Brain pericyte (primary cell): ENCODE measurements at places on chromosomes 2 and 18.

GRCh38 chr2:55620123-55620779, 2.8 kb upstream of the PPP4R3B start:
- DNase-seq, result no peak

- DNase-seq, result no peak
These were observed 178.0 kb upstream of the SLC8A1 start for GRCh38 chr2:40629768-40630434.

- DNase-seq, result no peak
These were observed 233.5 kb downstream of the TGIF1 start for GRCh38 chr18:3683483-3683882.

DNA sequence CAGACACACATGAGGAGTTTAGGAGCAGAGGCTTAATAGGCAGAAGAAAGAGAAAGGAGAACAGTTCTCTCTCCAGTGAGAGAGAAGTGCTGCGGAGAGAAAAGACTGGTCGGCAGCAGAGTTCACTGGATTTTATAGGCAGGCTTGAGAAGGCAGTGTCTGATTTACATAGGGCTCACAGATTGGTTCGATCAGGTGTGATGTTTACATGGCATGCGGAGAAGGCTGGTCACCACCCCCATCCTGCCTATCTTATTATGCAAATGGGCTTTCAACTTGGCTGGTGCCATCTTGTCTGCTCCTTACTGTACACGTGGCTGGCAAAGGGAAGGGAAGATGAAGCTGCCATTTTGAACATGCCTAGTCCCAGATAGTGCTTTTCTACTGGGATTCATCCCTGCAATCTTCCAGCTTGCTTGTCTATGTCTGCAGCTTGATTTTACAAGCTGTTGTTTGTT, 113.4 kb downstream of the AP1S3 start:
- DNase-seq, result no peak

- DNase-seq, result no peak
These were observed 327.1 kb downstream of the ETAA1 start for GRCh38 chr2:67724261-67724660.

- no peak for DNase-seq
These were observed 230.0 kb upstream of the EPHA4 start for GRCh38 chr2:221802089-221802488.

DNA sequence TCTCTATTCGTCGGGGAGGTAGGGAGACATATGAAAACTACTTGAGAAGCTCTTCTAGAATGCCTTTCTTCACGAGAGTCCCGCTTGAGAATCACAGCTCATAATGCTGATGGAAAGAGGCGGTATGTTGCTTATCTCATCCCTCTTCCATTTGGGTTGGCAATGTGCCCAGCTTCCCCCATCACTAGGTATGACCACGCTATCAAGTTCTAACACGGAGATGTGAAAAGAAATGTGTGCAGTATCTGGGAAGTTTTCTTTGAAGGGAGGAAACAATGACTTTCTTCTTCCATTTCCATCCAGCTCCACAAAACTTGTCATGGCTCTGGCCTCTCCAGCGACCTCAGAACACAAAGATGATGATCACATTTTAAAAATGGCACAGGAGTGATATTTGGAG, 742.4 kb downstream of the DCDC2C start:
- no peak for DNase-seq

DNA sequence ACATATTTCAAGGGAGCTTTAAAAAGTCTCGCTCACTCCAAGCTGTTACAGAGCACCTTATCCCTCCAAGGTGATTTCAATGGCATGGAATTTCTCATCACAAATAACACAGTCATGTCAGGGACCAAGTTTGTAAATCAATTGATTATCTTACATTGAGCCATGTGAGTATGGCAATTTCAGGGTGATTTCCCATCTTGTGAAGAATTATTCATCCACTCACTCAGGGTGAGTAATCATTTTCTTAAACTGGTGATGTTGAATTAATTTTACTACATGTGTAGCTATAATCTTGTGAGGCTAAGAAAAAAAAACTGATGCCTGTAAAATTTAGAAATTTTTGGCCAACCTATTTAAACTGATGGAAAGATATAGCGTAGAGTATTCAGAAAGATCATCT, 3.3 kb upstream of the ABCA12 start:
- DNase-seq, result no peak

DNA sequence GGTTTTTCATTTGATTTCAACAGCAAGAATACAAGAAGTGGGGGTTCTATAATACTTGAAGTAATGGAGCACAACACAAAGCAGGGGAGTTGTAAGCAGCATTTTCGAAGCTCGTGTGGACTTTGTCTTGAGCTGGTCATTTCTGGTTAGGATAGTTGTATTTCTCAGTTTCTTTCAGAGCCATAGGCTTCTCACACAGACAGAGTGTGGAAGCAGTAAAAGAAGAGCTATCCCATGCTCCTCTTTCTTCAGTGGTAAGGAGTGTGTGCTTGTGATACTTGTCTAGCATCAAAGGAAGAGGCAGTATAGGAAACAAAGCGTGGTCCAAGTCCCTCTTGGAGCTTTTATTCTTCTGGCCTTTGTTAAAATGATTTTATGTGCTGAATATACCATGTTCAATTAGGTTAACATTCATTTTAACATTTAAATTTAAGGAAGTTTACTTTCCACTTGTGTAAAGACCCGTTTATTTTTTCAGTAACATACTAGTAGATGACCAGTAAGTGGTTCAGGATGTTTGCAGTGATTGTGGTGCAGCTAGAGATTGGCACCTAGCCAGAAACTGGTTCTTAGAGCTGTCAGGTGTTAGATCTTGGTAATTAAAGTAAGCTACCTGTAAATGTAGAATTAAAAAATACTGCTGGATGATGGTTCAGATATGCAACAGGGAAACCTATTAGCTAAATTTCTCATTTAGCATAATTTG, 14.6 kb downstream of the CCNYL1 start:
- no peak for DNase-seq

GRCh38 chr2:69170661-69171060, 157.7 kb downstream of the ANTXR1 start:
- DNase-seq, result no peak

GRCh38 chr2:128271597-128271910, 47.1 kb downstream of the HS6ST1 start:
- DNase-seq, result no peak

DNA sequence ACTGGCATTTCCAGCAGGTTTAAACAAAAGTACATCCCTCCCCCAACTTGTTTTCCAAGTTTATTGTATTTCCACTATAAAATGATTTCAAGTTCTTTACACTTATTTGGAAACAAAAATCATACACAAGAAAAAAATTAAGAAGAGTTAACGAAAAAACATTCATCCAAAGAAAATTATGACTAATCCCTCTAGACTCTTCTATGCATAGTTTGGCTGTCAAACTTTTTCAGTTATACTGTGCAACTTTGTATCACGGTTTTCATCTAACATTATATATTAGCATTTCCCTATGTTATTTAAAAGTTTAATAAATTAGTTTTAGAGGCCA, 627 bp downstream of the WDCP start:
- DNase-seq, result no peak

GRCh38 chr2:134491022-134491421, 227.8 kb downstream of the TMEM163 start:
- no peak for DNase-seq

- no peak for DNase-seq
These were observed 698.2 kb downstream of the TRIB2 start for GRCh38 chr2:13414897-13415296.

DNA sequence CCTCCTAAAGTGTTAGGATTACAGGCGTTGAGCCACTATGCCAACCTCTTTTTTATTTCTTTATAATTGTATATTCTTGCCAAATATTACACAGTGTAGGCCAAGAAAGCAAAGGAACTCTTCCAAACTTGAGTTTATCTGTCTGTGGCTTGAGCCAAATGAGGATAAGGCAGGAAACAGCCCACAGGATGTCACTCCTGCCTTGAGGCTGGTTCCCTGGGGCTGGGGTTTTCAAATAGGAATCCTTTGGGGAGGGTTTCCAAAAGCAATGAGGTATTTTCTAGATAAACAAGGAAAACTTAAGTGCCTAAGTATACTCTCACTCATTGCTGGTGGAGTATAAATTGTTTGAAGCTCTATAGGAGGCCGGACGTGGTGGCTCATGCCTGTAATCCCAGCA, 56.4 kb downstream of the ADCY3 start:
- no peak for DNase-seq

DNA sequence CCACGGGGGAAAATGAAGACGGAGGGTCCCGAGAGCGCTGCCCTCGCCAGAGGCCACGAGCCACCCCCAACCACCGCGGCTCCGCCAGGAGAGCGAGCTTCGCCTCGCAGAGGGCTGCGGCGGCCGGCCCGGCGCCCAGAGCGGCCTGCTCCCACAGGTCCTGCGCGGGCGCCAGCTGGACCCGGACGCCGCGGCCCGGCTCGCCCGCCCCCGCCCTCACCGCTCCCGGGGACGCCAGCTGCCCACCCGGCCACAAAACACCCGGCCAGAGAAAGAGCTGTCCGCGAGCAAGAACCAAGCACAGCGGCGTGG, 709 bp downstream of the PTPN2 start:
- no peak for DNase-seq

GRCh38 chr2:200189964-200190363, 116.5 kb upstream of the SPATS2L start:
- no peak for DNase-seq

DNA sequence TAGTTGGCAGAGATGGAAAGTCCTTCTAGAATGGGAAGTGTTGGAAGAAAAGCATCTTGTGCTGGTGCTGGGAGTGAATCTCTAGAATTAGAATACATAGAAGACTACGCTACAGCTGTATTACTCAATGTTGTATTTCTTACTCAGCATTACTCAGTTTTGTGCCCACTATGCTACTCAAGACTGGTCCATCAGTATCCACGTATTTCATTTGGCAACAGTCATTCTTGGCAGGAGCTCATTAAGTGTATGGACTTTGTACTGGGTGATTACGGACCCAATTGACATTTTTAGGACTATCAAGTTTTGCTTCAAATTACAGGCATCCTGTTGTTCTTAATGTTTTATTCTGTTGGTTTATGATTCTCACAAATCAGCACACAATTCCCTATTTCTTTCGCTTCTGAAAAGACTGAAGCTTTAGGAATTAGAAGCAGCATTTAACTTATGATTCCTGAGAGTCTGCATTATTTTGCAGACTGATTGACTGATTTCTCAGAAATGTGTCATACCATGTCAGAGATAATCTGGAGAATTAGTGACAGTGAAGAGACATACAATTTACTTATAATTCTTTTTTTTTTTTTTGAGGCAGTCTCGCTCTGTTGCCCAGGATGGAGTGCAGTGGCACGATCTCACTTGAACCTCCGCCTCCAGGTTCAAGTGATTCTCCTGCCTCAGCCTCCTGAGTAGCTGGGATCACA, 136.9 kb downstream of the MYO3B start:
- DNase-seq, result no peak

DNA sequence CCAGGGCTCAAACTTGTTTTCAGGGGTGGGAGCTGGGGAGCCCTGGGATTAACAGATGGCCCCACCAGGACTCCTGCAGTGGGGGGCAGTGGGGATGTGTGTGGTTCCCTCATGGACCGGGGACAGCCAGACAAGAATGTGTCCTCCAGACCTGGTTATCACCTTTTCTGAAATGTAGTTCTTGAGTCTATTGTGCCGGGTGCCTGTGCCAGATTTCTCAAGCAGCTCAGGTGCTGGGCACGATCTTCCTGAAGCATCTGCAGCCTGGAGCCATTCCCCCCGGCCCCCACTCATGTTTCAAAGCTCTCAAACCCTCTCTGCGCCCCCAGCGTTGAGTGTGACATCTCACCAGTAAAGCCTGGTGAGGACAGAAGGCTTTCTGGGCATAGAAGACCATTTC, 48.4 kb upstream of the HAAO start:
- no peak for DNase-seq

- DNase-seq, result no peak
These were observed 290.8 kb downstream of the SLC4A3 start for GRCh38 chr2:219918254-219918653.

DNA sequence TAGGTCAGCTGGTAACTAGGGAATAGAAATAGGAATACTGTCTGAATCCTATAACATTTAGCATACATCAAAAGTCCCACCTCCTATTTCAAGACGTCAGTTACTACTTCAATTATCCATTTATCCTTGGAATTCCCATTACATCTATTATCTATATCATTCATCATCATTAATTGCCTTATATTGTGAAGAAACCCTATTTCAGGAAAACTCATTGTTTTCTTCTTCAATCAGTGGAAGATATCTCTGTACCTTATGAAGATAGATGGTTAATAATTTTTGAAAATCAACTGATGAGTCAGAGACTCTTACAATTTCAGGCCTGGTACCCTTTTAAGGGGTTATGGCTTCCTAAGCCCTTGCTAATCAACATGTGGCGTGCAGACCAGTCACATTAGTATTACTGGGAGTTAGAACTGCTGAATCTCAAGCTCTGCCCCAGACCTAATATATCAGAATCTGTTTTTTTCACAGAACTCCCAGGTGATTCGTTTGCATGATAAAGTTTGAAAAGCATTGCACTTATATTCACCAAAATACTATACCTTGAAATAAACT, 69.3 kb upstream of the PGAP1 start:
- no peak for DNase-seq

DNA sequence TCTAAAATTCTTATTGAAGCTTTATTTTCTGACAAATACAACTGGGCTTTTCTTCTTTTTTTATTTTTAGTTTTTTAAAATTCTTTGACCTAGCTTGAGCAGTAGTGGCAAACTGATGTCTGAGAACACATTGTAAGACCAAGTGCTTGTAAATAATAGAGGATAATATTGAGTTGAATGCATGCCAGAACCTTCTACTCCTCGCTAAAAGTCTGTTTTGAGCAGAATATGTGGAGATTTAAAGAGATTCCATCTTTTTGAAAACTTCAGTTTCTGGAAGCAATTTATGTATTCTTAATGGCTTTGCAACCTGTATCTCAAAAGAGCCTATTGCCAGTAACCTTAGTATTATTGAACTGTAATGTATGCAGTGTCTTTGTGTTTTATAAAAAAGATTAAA, 148.3 kb downstream of the KCNJ3 start:
- no peak for DNase-seq

- DNase-seq, result no peak
These were observed 487.9 kb upstream of the ID2 start for GRCh38 chr2:8193686-8194615.

- DNase-seq, result no peak
These were observed 338.3 kb downstream of the CYRIA start for GRCh38 chr2:16327326-16327725.

- DNase-seq, result no peak
These were observed at the start of gene PTPRM for GRCh38 chr18:7566567-7567473. Gene PTPRM (plus strand): TSS chr18:7567316. CDS start chr18:7567819, 503 bp downstream.

DNA sequence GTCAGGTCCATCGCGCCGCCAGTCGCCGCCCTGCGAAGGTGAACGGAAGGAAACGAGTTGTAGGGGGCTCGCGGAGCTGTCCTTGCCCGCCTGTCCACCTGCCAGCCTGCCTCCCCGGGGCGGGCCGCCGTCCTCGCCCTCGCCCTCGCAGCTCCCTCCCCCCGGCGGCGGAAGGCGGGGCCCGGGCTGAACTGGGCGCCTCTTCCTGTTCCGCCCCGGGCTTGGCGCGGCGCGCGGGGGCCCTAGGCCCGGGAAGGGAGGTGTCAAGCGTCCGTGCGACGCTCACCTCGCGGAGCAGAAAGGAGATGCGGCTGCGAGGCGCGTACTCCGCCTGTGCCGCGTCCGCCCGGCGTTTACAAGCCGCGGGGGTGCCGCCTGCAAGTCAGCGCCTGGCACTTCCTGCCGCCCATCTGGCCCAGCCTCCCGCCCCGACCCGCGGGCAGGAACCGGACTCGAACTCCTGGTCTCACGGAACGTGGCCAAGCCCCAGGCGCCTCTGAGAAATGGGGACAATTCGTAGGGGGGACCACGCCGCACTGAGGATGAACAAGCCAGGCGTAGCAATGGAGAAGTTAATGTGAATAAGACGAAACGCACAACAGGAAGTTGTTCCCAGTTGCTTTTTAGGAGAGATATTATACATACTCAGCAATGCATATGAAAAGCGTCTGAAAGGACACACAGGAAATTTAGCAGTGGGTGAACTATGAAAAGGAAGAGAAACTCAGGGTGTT, at the start of gene CNPPD1:
TSS of gene CNPPD1 (minus strand) at position 108 of the 734 bp plus-strand sequence. CDS start at position 11, 97 bp downstream.
- no peak for DNase-seq
